Keratinocyte (primary cell): ENCODE measurements at places on chromosomes 7 and 10.

DNA sequence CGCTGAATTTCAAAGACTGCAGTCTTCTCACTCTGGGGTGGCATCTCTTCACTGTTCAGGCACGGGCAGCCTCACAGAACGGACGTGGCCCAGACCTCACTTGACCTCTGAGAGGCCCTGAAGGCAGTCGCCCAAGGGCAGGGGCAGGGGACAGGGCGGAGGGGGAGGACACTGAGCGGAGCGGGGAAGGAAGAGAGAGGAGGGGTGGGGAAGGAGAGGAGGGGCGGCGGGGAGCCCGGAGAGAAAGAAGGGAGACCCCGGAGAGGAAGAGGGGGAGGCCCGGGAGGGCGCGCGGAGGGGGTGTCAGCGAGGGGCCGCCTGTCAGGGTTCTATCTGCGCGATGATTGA is 58.7 kb upstream of the COMTD1 start:
- DNase-seq: no peak

DNA sequence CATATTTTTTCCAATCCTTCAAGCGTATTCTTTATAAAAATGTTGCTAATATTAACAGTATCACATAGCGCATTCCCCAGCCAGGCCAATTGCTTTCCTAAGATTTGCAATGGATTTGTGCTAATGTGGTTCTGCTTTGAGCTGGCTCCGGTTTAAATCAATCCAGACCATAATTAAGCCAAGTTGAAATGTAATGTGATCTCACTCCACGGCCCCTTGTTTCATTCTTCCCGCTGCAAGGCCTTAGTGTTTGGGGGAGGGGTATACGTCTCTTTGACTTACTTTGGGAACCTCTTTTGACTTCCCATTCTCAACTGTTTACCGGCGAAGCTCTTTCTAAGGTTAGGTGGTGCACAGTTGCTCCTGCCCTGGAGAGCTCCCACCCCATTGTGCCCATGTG is 86.4 kb downstream of the PRPF18 start:
- no peak for DNase-seq

DNA sequence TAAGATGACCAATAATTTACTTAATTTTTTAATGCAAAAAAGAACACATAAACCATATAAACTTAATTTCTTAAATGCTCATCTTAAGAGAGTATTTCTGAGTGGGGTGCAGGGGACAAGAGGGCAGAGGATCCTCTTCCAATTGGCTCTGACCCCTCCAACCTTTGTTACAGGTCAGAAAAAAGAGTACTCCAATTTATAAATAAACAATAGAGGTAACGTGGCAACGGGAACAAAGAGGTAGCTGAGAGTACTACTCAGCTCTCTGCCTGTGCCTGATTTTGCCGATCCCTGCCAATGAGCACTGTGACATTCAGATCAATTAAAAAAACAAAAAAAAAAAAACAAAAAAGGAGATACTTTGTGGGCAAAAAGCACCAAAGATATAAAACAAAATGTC is 307.9 kb downstream of the PARD3 start:
- DNase-seq: no peak

GRCh38 chr10:91048380-91048779 is 127.5 kb upstream of the ANKRD1 start:
- no peak for DNase-seq

DNA sequence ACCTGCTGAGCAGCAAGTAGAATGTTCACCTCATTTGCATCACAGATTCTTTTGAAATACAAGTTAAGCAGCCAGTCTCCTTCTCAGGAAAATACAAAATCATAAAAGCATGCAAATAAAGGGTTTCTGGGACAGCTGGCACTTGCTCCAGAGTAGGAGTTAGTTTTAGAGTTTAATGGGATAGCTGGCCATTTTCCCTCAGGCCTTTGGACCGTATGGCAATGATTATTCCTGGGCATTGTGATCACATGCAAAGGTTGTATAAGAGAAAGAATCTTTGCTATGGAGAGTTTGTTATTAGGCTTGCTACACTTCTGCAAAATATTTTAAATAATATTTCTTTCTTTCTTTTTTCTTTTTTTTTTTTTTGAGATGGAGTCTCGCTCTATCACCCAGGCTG is 240.8 kb downstream of the CDK14 start:
- DNase-seq: no peak

DNA sequence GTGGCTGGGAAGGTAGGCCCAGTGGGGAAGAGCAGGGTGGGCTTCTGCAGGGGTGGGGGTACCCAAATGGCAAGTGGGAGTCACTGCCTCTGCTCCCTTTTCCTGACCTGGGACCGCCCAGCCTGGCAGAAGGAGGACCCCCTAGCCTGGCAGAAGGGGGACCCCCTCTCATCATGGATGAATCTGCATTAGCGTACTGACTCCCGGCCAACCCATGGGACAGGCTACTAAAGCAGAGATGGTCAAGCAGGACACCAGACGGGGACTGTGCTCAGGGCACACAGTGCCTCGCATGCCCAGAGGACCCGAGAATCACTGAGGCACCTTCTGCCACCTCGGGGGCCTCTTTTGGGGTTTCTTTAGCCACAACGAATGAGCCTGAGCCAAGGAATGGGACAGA is 577.5 kb downstream of the GLRX3 start:
- DNase-seq: no peak
